ENCODE measurements at places on chromosomes 2 and 18.

DNA sequence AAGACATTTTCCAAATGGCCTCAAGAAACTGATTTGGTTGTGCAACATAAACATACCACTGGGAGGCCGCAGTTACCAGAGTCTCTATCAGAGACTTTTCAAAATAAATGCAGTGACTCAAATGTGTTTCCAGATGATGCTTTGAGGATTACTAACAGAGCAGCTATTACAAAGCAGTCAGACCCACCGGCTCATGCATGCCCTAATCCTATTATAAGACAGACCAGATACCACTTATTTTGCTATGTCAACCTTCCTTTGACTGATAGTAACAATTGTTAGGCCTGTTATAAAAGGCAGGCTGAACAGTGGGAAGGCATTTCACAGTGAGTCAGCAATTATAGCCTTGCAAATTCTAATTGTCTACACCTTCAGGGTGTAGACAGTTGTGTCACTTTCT is 217.7 kb downstream of the LRRTM1 start:
- no peak for DNase-seq

- no peak for DNase-seq
These were observed 73.1 kb upstream of the PID1 start for GRCh38 chr2:229344151-229344551.

- DNase-seq = no peak
These were observed 121.0 kb downstream of the SMAD2 start for GRCh38 chr18:47809420-47809819.

GRCh38 chr2:230961091-230961491 is 34.8 kb upstream of the SPATA3 start:
- DNase-seq = no peak

- DNase-seq = no peak
These were observed 27.4 kb upstream of the CCNYL1 start for GRCh38 chr2:207683879-207684627.

GRCh38 chr18:73835656-73836364 is 311.8 kb downstream of the FBXO15 start:
- DNase-seq = no peak

- DNase-seq = no peak
These were observed 5.0 kb downstream of the RUFY4 start for GRCh38 chr2:218074031-218074430.

DNA sequence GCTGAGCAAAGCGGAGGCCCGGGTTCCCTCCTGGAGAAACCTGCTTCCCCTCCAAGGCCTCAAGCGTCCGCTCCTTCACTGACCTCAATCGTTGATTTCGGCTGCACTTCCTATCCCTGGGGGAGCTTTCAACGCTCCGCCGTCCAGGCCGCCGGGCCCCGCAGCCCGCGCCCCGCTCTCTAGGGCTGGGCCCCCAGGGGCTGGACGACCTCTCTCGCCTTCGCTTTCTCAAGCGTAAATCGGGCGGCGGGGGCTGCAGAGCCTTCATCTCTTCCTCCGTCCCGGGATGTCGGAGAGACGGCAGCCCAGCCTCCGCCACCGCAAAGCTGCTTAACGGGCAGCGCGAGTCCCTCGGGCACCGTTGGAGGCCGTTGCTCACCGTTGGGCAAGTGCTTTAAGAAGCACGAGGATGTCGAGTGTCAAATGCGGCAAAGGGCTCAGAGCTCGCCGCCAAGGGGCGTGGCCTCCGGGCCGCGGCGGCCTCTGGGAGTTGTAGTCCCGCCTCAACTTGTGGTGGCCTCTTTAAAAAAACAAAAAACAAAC is 8.5 kb downstream of the HES6 start:
- peak; percentile 64 for DNase-seq

GRCh38 chr2:3914241-3914640 is 210.9 kb downstream of the DCDC2C start:
- no peak for DNase-seq

DNA sequence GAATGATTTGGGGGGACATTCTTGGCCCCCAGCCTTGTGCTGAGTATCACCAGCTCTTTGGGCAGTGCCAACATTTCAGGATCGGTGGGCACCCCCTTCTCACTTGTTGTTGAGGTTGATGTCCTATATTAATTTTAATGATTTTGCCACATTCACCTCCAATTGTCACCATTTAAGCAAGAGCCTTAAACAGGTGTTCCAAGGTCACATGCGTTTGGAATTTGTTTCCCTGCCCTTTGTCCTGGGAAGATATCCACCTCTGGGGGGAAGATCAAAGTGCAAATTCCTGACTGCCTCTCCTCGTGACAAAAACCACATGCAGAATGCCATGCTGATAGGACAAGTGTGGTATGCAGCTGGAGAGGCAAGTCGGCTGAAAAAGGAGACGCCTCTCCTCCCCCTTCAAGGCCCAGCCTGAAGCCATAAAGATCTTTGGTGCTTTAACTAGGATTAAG is 72.5 kb upstream of the ID2 start:
- DNase-seq = no peak

DNA sequence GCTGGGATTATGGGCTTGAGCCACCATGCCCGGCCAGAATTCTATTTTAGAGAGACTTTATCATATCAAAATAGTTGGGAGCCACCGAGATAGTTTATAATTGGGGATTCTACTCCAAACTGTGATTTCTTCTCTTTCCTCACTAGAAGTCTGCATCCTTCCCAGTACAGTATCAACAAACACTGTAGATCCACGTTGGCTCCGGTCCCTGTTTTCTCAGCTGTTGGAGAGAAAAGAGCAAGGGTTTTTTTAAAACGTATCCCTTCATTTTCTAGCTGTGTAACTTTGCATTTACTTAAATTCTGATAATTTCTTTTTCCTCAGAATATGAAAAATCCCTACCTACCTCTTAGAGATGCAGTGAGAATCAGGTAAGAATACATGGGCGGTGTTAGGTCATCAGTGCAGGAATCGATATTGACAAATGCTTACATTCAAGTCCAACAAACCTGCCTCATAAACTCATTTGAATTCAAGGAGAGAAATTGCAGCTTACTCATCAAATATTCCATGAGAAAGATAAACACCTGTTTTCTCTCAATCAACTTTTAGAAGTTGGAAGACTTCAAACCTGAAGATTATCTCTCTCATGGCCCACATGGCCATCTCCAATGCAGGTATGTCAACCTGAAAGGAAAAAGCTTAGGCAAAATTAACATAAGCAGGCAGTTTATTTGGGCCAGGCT is 17.7 kb upstream of the PDCL3 start:
- no peak for DNase-seq

DNA sequence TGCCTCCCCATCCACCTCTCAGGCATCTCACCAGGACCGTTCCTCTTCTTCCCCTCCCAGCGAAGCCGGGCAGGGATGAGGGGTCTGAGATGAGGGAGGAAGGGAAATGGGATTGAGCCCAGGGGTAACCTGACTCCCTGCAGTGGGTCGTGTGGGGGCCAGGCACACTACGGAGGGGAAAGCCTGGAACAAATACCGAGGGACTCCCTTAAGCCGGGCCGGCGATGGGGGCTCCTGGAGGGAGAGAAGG is 250 bp upstream of the SPEG start:
- no peak for DNase-seq

GRCh38 chr2:9519250-9519649 is 36.4 kb downstream of the ADAM17 start:
- no peak for DNase-seq

DNA sequence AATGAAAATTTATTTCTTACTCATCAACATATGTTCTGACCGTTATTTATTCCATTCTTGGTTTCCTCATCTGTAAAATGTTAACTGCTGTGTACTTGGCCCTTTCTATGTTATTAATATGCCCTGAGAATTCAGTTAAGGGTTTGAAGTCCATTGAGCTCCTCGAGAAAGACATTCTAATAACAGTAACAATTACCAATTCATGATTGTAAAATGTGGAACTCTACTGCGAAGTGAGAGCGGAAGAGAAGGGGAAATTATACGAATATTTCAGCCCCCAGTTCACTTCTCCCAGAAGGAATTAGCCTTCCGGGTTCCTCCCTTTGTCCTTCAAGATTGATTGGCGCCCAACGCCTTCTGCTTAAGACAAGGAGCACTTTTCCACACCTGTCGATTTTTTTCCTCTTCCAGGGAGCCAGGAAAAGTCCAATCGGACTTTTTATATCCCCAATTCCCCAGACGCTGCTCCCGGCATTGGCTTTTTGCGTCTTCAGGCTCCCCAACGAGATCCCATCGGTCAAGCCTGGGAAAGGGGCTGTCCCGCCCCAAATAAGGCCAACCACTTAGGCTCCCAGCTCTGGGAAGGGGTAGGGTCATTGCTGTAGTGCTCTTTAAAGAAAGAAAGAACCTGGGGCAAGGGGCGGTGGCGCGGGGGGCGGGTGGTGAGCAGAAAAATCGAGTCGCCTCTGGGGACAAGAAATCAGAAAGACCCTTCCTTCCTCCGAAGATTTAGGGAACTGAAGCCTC is 1.6 kb downstream of the DSC2 start:
- no peak for DNase-seq

GRCh38 chr2:238892204-238892500 is 44.3 kb downstream of the TWIST2 start:
- no peak for DNase-seq

- DNase-seq = no peak
These were observed 29.6 kb downstream of the SLC9A4 start for GRCh38 chr2:102502576-102502975.

DNA sequence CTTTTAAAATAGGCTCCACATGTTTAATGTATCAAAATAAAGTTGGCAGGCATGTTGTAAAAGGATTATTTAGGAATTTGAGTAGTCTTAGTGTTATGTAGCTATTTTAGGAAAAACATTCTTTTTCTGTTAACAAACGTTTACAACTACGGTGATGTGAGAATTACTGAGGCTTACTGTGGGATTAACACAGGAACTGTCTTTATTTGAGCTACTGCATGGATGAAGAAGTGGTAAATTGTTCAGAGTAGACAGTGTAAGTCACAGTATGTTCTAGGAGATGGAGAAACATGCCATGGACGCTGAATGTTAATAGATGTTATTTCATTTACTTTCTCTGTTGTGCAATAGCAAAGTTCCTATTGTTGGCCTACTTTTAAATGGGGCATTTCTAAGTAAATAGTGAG is 1.6 kb downstream of the PPM1B start:
- no peak for DNase-seq

- DNase-seq = no peak
These were observed 211.0 kb downstream of the KCNE4 start for GRCh38 chr2:223262946-223263345.

DNA sequence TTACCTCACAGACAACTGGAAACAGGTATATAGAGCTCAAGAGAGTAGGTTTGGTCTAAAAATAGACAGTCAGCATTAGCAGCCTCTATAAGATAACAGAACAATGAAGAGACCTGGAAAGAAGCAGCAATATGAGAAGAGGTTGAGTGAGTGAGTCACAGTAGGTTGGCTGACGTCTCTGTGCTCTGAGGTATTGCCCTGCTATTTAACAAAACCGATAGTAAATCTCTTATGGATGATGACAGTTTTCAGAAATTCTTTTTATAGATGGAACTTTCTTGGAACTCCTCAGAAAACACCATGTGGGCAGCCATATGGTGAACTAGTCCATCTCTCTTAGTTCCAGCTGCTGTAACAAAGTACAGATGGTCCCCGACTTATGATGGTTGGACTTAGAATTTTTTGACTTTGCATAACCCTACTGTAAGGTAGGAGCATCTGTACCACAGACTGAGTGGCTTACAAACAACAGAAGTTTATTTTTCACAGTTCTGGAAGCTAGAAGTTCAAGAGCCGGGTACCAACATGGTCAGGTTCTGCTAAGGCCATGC is 123.5 kb downstream of the MBD2 start:
- no peak for DNase-seq

GRCh38 chr2:141942006-141942789 is 188.6 kb downstream of the LRP1B start:
- no peak for DNase-seq

- DNase-seq = no peak
These were observed 34.1 kb upstream of the KCNF1 start for GRCh38 chr2:10877651-10878111.

GRCh38 chr18:64436111-64436510 is 287.2 kb upstream of the LINC00305 start:
- DNase-seq = no peak

- no peak for DNase-seq
These were observed 358.1 kb upstream of the CRIM1 start for GRCh38 chr2:35997488-35997887.

- no peak for DNase-seq
These were observed 12.0 kb downstream of the DSG1 start for GRCh38 chr18:31329787-31330438.

- no peak for DNase-seq
These were observed 35.1 kb downstream of the EHD3 start for GRCh38 chr2:31269087-31269486.

GRCh38 chr18:32086881-32087280 is 4.8 kb upstream of the RNF138 start:
- no peak for DNase-seq

- no peak for DNase-seq
These were observed 492 bp downstream of the COLEC11 start for GRCh38 chr2:3595404-3595803.

DNA sequence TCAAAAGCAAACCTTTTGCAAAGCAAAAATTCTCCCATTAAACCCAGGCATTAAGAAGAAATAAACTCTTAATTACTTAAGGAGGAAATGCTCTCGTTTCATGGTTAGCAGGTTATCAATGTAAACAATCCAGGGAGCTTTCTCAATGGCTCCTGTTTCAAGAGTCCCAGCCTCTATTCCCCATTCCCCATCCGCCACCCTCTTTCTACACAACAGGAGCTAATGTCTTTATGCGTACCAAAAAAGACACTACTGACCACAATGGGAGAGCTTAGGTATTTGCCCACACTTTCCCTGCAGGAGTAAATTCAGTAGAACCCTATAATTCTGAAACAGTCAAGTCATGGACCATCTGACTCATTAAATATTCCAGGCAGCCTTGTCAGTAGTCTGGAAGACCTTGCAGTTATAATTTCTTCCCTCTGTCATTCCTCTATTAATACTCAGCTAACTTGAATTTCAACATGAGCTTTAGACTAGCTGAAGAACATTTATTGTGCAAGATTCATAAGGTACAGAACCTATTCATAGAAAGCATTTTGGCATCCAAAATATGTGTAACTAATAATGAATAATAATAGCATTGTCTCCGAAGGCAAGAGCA is 48.6 kb downstream of the SLC8A1 start:
- no peak for DNase-seq

DNA sequence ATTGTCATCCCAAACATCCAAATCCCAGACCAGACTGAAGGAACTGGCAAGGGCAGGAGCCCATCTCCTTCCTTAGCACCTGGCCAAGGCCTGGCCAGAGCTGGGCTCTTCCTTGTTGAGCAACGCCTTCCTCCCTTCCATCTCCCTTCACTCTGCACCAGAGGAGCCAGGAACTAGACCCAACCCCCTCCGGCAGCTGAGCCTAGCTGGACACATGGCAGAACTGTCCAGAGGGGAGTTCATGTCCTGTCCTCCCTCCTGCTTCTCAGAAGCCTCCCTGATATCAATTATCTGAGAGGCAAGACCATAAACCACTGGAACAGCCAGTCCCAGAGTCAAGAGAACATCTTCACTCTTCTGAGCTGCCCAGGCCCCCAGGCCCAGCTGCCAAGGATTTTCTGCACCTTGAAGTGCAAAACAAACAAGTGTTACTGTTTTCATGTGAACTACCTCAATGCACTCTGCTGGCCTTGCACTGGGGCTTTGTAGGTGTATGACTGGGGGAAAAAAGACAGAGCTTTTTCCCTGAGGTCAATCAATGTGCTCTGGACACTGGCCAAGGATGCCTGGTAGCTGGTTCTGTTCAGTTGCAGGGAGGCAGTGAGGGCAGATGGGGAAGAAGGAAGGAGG is 107.6 kb upstream of the MSH6 start:
- no peak for DNase-seq

Measured in stimulated activated CD8-positive, alpha-beta memory T cell treated with anti-CD3 and anti-CD28 coated beads, Interleukin-2, amount 100 ng/mL, for 1 hour (primary cell).